ENCODE measurements at places on chromosomes 16 and 17.
A peak's percentile ranks its signal among the peaks of the same experiment; 100 is the strongest.

GRCh38 chr16:15847611-15848175, 9.1 kb downstream of the MYH11 start:
- DNase-seq, result no peak

DNA sequence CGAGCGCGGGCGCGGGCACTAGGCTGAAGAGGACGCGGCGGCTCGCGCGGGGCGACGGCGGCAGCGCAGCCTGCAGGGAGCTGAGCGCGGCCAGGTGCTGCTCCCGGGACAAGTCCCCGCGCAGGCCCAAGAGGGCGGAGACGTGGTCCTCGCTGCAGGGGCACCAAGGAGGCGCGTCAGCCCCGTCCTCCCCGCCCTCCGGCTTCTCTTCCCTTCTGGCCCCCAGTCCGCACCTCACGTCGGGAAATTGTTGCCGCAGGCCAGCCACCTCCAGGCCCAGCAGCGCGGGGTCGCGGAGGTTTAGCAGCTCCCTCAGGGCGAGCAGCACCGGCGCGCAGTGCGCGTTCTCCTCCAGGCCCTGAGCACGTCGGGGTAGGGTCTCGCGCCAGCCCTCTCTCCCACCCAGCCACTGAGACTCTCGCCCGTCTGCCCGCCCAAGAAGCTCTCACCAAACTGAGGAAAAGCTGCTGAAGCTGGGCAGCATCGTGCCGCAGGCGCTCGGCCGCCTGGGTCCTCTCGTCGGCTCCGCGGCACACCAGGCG, 761 bp upstream of the MATCAP1 start:
- no peak for DNase-seq

DNA sequence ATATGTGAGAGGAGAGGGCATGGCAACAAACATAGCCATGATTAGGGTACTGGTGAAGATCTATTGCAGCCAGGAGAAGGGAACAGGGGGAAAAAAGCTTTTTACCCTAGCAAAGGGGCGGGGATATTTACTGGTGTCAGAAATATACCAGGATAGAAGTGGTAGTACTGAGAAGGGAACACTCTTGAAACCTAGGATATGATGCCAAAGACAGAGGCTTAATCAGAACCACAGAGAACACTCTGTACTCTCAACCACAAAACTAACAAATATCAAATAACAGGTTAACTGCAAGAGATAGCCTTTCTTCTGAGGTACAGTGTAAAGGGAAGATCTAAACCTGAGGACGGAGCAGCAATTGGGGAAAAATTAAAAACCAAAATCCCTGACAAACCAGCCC, 112.2 kb downstream of the KIF2B start:
- DNase-seq, result no peak

GRCh38 chr16:80848862-80849261, 44.5 kb upstream of the CDYL2 start:
- DNase-seq, result no peak

- DNase-seq, result no peak
Measured at GRCh38 chr16:49857423-49858181, 1.7 kb upstream of the ZNF423 start.

DNA sequence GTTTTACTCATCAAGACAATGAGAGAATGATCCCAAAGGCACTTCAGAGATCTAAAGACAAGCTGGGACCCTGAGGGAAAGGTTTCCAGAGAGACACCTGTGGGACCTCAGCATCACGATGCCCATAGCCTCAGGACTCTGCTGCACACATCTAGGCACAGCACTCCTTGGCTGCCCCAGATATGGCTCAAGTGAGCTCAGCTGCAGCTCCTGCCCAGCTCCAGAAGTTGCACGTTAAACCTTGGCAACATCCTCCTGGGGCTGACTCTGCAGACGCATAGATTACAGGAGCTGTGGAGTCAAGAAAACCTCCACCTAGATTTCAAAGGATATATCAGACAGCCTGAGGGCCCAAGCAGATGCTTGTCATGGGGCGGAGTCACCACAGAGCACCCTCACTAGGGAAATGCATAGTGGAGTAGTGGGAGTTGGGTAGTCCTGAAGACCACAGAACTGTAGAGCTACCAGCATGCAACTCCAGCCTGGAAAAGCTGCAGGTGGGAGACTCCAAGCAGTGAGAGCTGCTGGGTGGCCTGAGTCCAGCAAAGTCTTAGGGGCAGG, 582.0 kb downstream of the CDH11 start:
- DNase-seq, result no peak

- no peak for DNase-seq
Measured at GRCh38 chr16:30926937-30927788, 3.8 kb downstream of the FBXL19 start.

DNA sequence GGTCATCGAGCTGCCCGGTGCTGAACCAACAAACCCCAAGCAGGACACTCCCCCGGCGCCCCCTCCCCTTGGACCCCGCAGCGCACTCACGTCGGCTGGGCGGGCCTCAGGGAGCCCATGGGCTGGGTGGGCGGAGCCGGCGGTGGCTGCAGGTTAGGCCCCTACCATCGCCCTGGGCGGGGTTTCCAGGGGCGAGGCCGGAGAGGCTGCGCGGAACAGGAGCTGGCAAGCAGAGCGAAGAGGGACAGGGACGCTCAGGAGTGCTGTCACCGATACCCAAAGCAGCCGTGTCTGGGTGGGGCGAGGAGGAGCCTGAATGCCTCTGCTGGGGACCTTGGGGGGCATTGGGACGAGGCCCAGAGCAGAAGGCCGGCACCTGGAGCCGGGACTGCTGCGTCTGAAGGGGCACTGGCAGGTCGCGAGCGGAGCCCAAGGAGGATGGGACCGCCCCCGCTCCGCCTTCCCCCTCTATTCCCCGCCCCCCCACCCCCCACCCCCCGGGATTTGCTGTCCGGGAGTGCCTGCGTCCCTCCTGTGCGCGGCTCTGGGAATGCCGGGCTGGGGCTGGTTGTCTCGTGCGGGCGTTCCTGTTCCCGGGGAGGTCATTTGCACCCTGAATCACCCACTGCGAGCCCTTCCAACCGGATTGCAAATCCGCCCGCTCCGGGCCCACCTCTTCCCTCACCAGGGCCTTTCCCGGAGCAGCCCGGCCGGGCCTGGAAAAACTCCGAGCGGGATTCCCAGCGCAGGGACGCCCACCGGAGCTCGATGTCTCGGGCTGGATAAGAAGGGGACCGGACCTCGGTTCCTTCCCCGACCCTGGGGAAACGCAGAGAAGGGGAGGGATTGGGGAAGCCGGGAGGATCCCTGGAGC, 902 bp downstream of the ARHGAP27 start:
- peak; percentile 24 for DNase-seq

GRCh38 chr17:3660311-3660891, 8.0 kb downstream of the TAX1BP3 start:
- DNase-seq, result no peak

- DNase-seq, result no peak
Measured at GRCh38 chr17:42608305-42609181, 631 bp downstream of the RETREG3 start.

DNA sequence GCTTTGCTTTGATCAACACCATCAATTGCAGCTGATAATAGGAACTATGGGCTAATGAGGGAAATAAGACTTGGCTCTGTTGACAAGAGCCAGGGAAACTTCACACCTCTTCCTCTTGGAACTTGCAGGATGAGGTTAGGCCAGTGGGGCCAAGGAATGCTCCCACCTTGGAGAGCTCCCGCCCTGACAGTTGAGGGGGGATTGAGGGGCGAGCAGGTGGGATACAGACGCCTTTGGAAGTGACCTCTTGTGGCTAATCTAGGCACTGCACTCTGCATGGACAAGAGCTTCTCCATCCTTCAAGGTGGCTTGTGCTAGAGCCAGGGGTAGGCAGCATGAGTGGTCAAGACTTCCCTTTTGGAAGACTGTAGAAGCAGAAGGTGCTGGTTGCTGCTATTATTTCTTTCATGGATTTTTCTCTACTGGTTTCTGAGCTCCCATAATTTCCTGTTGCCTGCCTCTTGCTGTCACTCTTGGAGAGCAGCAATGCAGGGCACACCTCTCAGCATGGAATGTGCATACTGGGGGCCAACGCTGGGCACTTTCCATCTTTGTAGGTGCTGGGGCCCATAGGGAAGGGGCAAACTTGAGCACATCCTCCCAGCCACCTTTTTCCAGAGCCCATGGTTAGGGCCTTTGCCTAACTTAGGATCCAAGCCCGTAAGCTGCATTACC, 2.3 kb upstream of the PHF12 start:
- no peak for DNase-seq

GRCh38 chr17:5585836-5586521, 1.7 kb upstream of the NLRP1 start:
- no peak for DNase-seq

GRCh38 chr16:84308120-84308519, 13.4 kb downstream of the WFDC1 start:
- no peak for DNase-seq

- no peak for DNase-seq
Measured at GRCh38 chr16:22977294-22977697, 163.3 kb downstream of the HS3ST2 start.

GRCh38 chr16:29821643-29822115, 1.4 kb downstream of the MVP start:
- no peak for DNase-seq

GRCh38 chr16:19294156-19294649, 8.7 kb downstream of the CLEC19A start:
- no peak for DNase-seq

- DNase-seq, result no peak
Measured at GRCh38 chr17:64599187-64599676, 62.9 kb downstream of the SMURF2 start.

DNA sequence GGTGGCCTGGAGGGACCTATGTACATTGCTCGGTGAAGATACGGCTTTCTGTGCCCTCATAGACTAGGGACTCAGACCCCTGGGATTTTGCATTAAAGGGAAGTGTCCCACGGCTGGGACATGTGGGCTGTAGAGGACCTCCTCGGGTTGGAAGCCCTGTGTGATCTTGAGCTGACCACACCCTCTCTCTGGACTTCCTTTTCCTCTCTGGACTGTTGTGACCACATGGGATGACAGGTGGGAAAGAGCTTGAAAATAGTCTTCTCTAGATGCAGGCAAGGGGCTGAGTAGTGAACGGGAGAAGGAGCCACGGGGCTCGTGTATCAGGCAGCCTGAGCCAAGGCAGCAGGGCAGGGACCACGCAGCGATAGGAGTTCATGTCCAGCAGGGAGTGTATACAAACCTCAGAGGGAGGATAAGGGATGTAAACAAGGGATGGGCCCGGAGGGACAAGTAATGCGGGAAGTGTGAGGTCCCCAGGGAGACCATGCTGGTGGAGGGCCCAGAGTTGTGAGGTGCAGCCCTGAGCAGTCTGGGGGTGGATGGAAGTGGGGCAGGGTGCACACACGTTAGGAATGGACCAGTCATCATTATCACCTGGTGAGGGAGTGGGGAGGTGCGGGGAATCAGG, 4.5 kb upstream of the SLC4A1 start:
- no peak for DNase-seq

DNA sequence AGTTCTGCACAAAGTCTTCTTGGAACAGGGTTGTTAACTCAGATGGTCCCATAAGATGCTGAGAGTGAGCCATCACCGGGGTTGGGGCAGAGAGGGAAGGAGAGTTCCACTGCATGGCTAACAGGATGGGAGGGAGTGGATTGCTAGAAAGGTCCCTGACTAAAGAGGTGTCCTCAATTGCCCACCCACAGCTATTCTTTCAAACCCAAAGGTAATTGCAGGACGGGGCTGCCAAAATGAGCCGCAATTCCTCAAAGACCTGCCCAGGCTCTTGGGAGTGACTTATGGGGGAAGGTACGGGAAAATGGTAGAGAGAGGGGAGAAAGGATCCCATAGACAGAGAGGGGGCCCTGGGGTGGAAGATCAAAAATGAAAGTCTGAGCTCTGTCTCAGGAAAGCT, 60.4 kb downstream of the DYNLRB2 start:
- no peak for DNase-seq

GRCh38 chr16:14198572-14198971, 127.5 kb downstream of the MRTFB start:
- DNase-seq, result no peak

GRCh38 chr16:8474587-8474986, 115.7 kb downstream of the TMEM114 start:
- no peak for DNase-seq

DNA sequence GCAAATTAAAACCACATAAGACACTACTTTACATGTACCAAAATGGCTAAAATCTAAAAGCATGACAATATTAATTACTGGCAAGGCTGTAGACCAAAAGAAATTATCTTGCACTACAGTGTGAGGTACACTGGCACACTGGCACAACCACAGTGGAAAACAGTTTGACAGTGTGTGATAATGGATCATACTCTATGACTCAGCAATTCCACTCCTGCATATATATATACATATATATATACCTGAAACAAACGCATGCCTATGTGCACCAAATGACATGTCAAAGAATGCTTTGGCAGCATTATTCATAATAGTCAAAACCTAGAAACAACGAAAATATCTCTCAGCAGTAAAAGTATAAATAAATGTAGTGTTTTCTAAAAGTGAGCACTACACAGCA, 4.6 kb upstream of the DYNLRB2 start:
- DNase-seq, result no peak

GRCh38 chr16:31248344-31248743, 11.4 kb upstream of the ITGAM start:
- no peak for DNase-seq

- DNase-seq, result no peak
Measured at GRCh38 chr17:67107171-67107570, 62.8 kb downstream of the CACNG1 start.

GRCh38 chr16:9176547-9177418, 85.3 kb downstream of the HAPSTR1 start:
- no peak for DNase-seq

- no peak for DNase-seq
Measured at GRCh38 chr17:50430821-50431618, 5.0 kb downstream of the ACSF2 start.

DNA sequence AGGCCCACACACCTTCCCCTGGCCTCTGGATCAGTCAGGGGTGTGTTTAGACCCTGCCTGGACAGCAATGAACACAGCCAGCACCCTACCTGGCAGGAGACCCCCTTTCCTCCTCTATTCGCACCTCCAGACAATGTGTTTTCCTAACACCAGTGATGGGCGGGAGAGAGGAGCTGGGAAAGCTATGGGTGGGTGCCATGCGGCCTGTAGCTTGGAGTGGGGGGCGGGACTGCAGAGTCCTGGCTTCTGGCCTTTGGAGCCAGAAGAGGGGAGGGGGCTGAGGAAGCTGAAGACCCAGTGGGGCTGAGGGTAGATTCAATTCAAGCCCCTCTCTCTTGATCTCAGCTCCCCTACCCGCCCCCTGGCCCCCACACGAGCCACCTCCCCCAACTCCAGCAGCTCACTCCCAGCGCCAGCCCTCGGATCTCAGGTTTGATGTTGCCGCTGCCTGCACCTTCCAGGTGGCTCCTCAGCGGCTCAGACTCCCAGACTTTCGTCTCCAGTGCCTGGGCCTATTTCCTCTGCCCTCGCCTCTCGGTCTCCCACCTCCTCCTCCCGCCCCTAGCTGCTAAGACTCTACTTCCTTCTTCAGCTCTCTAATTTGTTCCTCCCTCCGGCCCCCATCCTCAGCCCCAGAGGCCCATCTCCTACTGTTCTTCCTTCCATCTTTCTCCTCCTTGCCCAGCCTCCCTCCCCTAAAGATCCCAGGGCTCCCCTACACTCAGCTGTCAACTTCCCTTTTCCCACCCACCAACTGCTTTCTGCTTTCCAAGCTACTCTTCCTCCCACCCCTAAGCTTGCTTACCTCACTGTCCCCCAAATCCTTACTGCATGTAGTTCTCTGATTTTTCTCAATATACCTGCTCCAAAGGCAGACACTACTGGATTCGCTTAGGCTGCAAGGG, 6.8 kb upstream of the SP6 start:
- DNase-seq, result no peak
